ENCODE measurements at places on chromosomes 1 and 21.

DNA sequence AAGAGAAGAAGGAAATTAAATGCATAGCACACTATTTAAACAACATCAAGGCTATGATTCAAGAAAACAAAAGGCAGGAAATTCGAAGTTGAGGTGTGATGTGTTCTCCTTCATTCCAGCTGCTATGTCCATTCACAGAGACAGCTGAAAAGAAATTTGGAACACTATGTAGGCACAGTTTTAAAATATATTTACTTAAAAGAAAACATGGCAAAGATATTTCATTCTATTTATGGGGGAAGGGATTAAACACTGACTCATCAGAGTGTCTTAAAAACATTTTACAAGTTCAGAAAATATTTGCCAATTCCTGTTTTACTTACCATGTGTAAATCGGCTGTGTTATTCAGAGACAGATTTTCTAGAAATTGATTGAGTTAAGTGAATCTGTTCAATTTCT is 39.4 kb upstream of the NGF start:
- DNase-seq: no peak

DNA sequence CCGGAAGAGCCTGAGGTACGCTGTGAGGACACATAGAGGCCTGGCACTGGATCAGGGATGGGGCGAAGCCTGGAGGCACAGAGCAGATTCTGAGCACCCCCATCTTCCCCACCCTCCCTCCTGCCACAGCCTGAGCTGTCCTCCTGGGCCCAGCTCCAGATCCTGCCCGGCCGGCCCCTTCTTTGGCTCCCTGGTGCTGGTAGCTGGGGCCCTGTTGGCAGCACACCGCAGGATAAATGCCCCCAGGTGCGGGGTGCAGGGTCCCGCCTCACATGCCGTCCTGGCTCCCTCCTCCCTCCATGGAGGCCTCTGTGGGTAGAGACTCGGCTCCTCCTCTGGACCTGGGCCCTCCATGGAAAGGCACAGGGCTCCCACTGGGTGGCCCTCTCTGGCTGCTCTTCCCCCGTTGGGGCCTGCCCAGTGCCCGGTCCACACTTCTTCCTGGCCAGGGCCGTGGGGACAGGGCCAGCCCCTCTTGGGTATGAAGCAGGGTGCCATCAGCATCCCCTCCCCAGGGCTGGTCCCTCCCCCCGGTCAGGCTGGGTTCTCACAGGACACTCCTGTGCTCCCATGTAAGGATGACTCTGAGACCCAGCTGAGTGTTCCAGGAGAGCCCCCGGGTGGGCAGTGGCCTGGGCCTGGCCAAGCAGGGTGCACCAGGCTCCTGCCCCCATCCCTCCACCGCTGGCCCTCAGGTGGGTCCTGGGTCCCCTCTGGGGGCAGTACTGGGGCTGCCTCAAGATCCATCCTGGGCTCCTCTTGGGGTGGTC is 1.1 kb upstream of the OBSCN start:
- no peak for DNase-seq

DNA sequence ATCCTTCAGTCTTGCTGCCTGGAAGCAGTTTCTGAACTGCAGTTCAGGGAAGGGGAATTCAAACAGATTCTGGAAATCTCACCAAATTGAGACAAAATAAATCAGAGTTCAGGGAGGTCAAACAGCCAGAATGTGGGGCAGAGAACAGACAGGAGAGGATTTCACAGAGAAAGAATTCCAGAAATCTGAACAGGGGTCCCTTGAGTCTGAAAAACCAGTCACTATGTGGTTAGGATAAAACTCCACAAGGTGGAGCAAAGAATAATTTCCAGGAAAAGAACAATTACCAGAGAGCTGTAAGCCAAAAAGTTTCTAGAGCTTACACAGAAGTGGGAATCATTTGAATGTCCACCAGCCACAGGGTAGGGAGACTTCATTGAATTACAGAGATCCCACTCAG is 84.7 kb downstream of the URB2 start:
- no peak for DNase-seq

DNA sequence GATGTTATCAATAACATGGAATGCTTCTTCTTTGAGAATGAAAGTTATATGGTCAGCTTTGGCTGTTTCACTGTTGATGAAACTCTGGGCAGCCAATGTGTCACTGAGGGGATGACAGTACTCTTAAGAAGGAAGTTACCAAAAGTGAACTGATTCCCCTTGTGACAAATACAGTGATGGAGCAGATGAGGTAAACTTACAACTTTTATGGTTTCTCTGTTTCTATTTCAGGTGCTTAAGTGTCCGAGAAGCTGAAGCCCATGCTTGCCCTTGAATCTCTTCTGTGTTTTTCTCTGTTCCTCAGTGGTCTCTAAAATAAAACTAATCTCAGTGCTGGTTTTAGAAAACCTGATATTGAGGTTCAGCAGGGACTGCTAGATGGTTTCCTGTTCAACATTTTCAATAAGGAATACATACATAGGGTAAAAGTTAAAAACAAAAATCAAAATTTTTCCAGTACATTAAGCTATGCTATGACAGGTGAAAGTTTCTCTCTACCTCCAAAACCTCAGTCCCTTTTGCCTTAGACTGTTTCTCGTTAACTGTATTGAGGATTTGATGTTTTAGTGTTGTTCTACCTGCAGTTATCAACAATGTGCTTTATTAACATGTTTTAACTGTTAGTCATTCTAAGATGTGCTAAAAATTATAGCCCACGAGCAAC is 454.4 kb upstream of the ADGRL4 start:
- no peak for DNase-seq

GRCh38 chr1:239493811-239494414 is 107.5 kb downstream of the CHRM3 start:
- no peak for DNase-seq

DNA sequence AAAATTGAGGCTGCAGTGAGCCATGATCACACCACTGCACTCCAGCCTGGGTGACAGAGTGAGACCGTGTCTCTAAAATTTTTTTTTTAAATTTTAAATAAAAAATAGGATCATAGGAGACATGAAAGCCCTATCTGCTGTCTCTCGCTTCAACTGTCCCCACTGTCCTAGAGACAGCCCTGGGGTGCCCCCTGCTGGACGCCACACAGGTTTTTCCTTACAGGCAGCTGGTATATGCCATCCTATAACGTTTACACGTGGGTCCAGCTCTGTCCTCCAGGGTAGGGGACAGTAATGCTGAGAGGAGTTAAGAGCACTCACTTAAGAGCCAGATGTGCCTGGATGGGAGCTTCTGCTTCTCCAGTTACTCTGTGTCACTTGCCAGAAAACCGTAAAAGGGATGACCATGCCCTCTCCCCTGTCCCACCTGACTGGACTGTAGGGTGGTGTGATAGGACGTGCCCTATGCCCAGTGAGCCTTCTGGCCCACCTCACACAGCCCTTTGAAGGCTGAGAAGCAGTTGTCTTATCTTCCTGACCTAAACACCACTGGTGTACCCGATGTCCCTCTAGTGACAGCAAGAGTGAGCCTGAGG is 8.5 kb downstream of the FBXO2 start:
- peak; percentile 56 for DNase-seq

DNA sequence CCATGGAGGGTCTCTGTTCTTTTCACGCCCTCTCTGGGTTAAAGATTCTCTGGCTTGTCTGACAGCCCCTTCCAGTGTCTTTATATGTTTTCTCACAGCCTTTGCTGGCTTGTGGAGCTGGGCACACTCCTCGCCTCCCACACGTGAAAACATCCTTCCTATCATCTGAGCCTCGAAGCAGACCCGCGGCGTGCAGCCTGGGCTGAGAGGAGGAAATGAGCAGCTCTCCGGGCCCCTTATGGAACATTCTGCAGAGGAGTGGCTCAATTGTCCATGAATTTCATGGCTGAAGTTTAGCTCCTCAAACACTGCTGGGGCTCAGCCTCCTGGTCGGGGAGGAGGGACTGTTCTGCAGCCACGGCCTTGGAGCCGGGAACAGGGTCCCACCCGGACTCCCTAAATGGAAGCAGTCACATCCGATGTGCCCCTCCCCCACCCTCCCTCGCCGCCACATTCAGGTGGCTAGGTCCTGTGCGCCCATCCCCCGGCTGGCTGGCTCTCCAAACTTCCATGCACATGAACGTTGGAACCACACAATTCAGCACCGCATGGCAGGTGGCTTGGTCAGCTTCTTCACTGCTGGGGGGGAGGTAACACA is 15.1 kb upstream of the PDE9A start:
- no peak for DNase-seq

DNA sequence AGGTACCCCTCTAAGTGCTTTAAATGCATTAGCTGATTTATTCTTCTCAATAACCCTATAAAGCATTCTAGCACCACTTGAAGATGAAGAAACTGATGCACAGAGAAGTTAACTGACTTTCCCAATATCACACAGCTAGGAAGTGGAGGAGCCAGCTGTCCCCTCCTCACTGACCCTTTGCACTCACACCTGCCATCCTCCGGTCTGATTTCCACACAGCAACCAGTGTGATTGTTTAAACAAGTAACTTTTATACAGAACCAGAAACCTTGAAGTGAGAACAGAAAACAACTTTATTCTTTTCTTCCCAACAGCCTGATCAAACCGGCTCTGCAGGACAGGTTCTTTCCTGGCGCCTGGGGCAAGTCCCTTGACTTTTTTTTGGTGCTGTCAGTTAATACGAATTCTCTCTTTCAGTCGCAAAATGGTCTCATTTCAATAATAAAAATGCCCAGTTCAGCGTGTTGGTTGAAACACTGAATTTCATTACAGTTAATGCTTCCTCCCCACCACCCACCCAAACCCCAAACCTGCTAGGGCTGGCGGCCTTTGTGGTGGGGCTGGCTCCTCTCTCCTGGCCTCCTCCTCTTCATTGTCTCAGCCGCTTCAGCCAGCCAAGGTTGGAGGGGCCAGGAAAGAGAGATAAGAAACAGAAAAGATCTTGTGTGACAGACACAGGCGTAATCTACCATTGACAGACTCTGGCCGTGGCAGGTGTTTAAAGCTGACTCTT is 26.4 kb upstream of the EEIG2 start:
- no peak for DNase-seq

DNA sequence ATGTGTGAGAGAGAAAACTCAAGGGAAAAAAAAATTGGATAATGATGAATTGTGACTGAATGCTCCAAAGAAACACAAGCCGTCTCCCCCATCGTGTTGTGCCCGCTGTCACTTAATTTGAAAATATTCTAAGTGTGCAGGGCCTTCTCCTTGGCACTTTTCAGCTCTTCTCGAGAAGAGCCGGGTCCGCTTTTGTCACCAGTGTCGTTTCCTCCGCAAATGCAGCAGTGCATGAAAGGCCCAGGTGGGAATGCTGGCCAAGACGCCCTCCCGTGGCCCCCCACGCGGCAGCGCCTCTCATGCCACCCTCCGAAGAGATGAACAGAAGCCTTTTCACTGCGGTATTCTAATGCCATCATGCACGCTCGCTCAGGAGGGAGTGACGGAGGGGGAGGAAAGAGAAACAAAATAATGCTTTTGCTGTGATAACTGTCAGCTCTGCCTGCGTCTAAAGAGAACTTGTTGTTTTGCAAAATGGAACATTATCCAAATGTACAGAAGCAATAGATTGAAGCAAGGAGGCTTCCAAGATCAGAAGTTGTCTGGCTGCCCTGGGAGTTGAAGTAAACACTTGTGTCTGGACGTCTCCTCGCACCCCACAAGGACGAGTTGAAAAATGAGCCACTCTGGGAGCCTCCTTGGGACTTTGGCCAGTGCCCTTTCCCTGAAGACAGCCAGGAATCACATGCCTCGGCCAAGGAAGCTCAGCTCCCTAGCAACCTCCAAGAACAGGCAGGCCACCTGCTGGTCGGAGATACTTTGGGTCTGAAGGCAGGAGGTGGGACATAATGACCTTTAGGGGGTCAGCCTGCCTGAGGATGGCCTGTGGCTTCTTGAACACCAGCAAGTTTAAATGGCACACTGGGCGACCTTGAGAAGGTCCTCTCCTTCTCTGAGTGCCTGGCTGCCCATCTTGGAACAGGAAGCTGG is 166.1 kb upstream of the ZC3H12A start:
- no peak for DNase-seq

GRCh38 chr1:215473943-215474342 is 93.2 kb upstream of the KCTD3 start:
- DNase-seq: no peak
